ENCODE measurements at places on chromosomes 12 and 14.

GRCh38 chr12:75660107-75660530 lies 148.7 kb upstream of the KRR1 start:
- no peak for DNase-seq

- no peak for DNase-seq
Observed at GRCh38 chr14:19878029-19878642, 3.2 kb downstream of the OR4K2 start.

GRCh38 chr12:124309231-124309630 lies 14.3 kb downstream of the RFLNA start:
- no peak for DNase-seq

GRCh38 chr12:53676656-53677015 lies 753 bp upstream of the ATP5MC2 start:
- peak; percentile 80 for DNase-seq

All from hindlimb muscle (tissue), 1 donor.